Motor neuron (in vitro differentiated cells): ENCODE measurements at places on chromosomes 1 and 21. TPM values are rescaled to one million over a fixed set of nuclear protein-coding genes. Genes with fewer than 3 reads are reported as not detected.

The C8A gene
- 0.09 TPM in 1 of 2 replicates, not detected in the other for total RNA-seq

The DPT gene
- total RNA-seq, result 0.14 and 0.17 TPM in 2 replicates

The ATP1A4 gene
- total RNA-seq, result 0.17 TPM in 1 of 2 replicates, not detected in the other

The GBP6 gene
- 0.09 TPM in 1 of 2 replicates, not detected in the other for total RNA-seq

The FALEC gene
- 2.0 and 2.3 TPM in 2 replicates for total RNA-seq

The TMEM61 gene
- not detected in 2 replicates for total RNA-seq

The INSRR gene
- total RNA-seq, result 0.11 and 0.13 TPM in 2 replicates

The SLC30A2 gene
- total RNA-seq, result 0.31 and 1.4 TPM in 2 replicates

The DEPDC1 gene
- total RNA-seq, result 0.64 and 0.82 TPM in 2 replicates

The PLA2G4A gene
- total RNA-seq, result 44.5 and 56.6 TPM in 2 replicates

The RGS16 gene
- total RNA-seq, result 45.4 and 48.1 TPM in 2 replicates

The PRPF38B gene
- total RNA-seq, result 57.1 and 61.4 TPM in 2 replicates

The CD2 gene
- total RNA-seq, result not detected in 2 replicates

The IL22RA1 gene
- total RNA-seq, result 0.52 and 0.63 TPM in 2 replicates

The CDCA8 gene
- 2.6 and 3.5 TPM in 2 replicates for total RNA-seq

The IFI44L gene
- 55.3 and 56.1 TPM in 2 replicates for total RNA-seq

The SPRR1B gene
- total RNA-seq, result not detected in 2 replicates

The IFNGR2 gene
- total RNA-seq, result 24.6 and 29.0 TPM in 2 replicates

The GCLM gene
- total RNA-seq, result 5.7 and 6.1 TPM in 2 replicates

The OR2L5 gene
- total RNA-seq, result 0.27 TPM in 1 of 2 replicates, not detected in the other

The KRTAP13-3 gene
- total RNA-seq, result not detected in 2 replicates

The NCAM2 gene
- total RNA-seq, result 0.27 TPM in 1 of 2 replicates, not detected in the other

The SLC44A3 gene
- total RNA-seq, result 0.49 and 0.66 TPM in 2 replicates

The S100B gene
- total RNA-seq, result 129 and 144 TPM in 2 replicates

The C21orf91 gene
- total RNA-seq, result 15.4 and 15.9 TPM in 2 replicates

The AKR7A3 gene
- 1.1 and 1.3 TPM in 2 replicates for total RNA-seq

The HTR6 gene
- 0.31 and 1.0 TPM in 2 replicates for total RNA-seq
